GF-D8 (cell line): ENCODE measurements at places on chromosomes 7 and 10.
A peak's percentile ranks its signal among the peaks of the same experiment; 100 is the strongest.

DNA sequence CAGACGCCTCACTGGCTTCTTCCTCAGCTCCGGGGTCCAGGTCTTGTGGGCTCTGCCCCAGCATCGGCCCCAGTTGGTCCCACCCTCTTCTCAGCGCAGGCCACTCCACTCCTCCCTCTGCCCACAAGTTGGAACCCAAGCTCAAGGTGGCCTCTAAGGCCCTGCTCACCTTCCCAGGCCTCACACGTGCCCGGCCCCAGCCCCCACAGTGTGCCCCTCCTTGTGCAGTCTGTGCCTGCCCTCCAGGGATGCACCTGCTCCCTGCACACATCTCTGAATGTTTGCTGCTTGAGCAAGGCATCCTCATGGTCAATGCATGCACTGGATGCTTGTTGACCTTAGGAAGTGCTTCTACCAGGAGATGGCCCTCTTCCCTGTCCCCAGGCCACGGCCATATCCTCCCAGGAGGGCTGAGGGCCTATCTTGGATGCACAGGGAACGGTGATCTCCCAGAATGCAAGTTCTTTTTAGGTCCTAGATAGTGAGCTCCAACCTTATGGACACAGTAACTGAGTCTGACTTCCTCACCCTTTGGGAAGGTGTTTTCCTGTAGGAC is 7.7 kb upstream of the AEBP1 start:
- DNase-seq: no peak

DNA sequence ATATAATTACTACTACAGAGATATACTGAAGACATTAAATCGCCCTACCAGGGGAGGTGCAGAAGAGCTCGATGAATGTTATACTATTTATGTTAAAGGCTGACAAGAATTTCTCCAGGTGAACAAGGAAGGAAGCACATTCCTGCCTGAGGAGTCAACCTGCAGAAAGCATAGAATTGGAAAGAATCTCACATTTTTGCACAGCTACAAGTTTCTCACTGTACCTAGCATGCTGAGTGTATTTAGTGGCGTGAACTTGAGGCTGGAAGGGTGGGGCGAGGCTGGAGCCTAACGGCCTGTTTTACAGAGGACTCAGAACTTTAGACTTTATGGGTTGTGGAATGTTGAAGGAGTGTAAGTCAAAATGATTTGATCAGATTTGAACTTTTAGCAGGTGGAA is 373.6 kb upstream of the LRGUK start:
- DNase-seq: no peak

DNA sequence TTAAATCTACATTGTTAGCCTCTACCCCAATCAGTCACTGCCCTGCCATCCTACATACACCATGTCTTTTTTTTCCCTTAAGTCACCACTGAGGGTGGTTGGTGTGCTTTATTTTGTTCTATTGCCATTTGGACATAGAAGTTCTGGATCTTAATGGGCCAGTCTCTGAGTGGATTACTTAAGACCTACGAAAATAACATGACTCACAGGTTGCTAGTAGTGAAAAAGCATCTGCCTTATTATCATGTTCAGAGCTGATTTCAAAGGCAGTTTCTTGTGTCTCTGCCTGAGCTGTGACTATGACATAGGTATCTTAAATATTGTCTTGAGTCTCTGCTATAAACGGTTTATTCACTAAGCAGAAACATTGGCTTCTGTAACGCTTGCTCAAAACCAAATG is 410.8 kb downstream of the MDFIC start:
- no peak for DNase-seq

GRCh38 chr7:157614457-157615020 is 277.7 kb downstream of the DNAJB6 start:
- DNase-seq: no peak

GRCh38 chr7:139687980-139688632 is 89.7 kb downstream of the HIPK2 start:
- DNase-seq: no peak

- DNase-seq: no peak
These were observed 45.0 kb upstream of the AGBL3 start for GRCh38 chr7:134941185-134941900.

- DNase-seq: peak; percentile 54
These were observed 1.1 kb upstream of the TARP start for GRCh38 chr7:38274486-38274885.

DNA sequence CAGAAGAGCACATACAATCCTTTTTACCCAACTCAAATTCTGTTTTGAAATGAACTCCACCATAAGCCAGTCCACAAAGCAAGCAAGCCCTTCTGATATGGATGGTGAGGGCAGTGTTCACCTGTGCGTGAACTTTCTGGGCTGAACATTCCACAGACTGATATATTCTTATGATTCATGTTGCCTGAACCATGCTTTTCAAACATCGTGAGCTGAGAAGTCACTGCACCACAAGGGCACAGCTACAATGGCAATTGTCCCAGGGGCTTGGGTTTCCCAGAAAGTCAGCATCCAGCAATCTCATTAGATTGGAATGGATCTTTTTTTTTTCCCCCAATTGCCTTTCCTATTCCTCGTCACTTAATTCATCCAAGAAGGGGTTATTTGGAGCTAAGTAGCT is 86.9 kb upstream of the ZNF438 start:
- DNase-seq: no peak

- no peak for DNase-seq
These were observed 626.2 kb downstream of the SUGCT start for GRCh38 chr7:40760987-40761386.

GRCh38 chr7:93821463-93821862 is 69.1 kb downstream of the TFPI2 start:
- DNase-seq: no peak

DNA sequence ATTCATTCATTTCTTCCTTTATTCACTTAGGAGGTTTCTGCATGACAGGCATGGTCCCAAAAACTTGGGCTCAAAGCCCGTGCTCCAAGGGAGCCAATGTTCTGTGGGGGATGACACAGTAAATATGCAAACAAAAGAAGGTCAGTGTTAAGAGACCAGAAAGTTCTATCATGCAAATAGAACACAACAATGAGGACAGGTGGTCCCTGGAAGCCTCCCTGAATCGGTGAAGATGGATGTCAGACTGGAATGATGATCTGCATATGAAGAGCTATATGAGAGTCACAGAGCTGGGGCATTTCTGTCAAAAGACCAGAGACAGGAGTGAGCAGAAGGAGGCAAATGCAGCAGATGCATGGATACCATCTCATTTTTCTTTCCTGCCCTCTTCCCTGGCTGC is 129.0 kb downstream of the ABCA13 start:
- DNase-seq: no peak

DNA sequence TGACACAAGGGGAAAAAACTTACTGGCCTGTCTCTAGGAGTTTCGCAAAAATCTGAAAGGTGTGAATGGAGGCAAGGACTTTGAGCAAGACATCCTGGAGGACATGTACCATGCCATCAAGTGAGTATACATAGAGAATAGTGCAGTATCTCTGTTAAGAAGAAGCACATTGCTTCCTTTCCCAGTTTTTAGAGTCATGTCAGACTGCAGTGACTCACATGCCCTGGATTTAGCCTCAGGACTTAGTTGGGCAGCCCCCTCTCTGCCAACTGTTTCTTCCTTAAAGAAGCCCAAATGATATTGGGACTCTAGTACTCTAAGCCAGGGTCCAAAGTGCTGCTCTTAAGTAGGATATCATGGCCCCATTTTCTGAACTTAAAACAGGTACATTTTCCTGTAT is 28.1 kb upstream of the NFKB2 start:
- no peak for DNase-seq

DNA sequence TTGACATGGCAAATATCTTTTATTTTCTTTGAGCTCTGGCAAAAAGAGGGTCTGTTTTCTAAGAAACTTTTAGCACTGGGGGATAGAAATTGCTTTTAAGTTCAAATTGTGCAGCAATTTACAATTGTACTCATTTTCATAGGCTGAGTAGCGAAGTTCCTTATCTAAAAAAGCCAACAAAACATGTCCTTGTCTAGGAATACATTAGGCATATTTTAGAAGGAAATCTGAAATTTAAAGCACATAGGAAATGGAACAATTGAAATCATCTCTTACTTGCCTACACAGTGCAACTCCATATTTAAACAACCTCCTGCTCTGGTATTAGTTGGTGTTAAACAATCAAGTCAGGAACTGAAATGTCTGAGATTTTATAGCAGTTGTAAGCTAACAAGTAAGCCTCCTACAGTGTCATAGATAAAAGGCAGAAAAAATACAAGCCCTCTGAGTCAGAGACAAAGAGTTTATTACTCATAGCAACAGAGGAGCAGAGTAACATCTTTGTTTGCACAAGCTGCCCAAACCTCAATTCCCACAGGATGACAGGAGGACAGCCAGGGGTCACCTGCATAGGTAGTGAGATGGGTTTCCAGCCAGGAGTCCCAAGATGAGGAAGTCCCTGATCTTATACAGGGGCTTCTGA is 280.2 kb upstream of the HGF start:
- no peak for DNase-seq

DNA sequence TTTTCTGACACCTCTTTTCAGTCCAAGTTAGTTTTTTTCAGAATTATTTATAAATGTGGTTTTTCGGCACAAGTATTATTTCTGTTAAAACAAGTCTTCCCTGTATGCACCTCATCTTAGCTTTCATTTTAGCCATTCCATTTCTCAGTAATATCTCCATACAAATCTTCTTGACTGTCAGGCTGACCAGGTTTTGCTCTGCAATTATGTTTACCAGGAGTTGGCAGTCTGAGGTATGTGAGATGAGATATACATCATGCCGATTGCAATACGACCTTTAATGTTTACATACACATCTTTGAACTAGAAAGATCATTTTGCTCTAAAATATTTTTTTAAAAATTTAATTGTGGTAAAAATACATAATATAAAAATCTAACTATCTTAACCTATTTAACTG is 209.8 kb downstream of the GPR158 start:
- DNase-seq: no peak

DNA sequence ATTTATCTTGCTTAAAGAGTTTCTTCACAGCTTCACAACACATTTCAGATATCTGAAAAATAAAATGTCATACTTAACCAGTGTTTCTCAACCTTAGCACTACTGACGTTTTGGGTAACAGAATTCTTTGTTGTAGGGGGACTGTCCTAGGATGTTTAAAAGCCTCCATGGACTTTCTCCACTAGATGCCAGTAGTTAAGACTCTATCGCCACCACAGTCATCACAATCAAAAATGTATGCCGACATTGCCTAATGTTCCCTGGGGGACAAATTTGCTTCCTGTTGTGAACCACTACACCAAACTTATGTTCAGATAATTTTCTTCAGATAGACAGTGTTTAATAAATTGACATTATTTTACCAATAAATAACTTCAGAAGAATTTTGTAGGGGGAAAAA is 13.4 kb downstream of the NOC3L start:
- DNase-seq: no peak

DNA sequence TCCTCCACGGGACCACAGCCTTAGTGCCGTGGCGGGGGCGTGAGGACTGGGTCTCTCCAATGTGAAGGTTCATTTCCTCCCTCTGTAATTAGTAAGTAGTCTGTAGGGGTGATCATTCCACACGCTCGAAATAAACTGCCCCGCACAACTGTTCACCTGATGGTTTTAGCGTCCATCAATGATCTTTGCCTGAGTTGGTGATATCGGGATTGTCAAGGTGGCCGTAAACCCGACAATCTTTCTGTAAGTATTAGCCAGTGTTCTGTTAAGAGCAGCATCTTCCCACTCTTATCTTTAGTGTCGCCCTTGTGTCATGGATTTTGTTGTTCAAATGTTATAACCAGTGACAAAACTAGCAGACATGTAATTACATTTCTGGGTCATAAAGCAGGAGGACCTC is 17.7 kb downstream of the AGAP3 start:
- DNase-seq: no peak

DNA sequence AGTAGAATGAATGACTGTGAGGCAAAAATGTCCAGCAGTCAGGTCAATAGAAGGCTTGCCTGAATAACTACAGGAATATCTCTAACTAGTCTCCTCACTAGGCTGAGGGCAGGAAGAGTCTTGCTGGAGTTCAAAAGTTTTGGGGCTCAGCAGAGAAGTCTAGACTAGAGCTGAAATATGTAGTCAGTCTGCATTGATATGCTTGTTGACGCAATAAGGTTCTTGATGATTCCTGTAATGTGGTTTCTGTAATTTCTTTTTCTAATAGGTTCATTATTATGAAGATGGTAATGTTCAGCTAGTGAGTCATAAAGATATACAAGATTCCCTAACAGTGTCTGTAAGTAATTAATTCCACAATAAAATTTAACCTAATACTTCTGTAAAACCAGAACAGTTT is 41.5 kb upstream of the ST7 start:
- DNase-seq: no peak

DNA sequence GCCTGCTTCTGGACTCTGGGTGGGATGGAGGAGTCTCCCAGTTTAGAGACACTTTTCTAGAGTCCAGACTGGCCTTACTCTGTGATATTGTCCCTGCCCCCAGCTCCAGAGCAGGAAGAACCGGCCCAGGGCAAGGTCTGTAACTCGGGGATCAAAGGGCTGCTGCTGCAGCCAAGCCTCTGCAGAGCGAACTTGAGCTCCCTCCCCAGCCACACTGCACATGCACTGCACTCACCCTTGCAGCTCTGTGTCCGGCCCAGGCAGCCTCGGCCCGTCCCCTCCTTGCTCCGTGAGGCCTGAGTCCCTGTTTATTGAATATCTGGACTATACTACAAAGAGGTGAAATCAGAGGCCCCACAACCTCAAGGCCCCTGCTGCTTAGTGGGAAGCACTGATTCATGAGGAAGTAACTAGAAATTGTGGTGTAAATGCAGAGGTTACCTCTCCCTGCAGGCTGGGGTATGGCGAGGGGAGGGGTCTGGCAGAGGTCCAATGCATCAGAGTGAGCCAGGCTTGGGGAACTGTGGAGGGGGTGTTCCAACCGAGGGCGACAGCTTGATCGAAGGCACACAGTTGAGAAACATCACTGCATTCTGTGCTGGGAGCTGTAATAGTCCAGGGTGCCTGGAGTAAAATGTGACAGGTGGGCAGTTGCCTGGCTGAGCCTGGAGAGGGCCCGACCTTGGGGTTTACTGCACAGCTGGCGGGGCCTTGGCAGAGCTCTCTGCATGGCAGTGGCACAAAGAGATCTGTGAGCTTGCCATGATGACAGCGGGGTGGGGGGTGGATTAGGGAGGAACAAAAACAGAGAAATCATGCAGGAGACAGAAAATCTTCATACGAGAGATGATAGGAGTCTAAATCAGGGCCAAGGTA is 49.1 kb downstream of the AOC1 start:
- no peak for DNase-seq

- DNase-seq: no peak
These were observed 44.4 kb upstream of the OCM2 start for GRCh38 chr7:98034081-98035035.

DNA sequence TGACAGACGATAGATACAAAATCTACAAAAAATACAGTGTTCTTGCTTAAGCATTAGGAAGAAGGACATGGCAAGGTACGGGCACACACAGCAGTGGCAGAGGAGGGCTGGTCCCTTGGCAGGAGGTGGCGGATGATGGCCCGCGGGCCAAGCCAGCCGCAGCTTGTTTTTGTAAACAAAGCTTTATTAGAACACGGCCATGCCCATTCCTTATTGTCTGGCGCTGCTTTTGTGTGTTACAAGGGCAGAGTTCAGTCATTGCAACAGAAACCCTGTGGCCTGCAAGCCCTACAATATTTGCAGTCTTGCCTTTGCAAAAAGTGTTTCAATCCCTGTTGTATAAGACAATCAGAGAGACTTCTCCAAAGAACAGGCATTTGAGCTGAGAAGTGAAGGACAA is 30.7 kb downstream of the FGFR2 start:
- DNase-seq: no peak

GRCh38 chr7:31702354-31702753 is 15.3 kb downstream of the PPP1R17 start:
- no peak for DNase-seq
